HCT116 (cell line): ENCODE measurements at places on chromosomes 16 and 17.

GRCh38 chr16:12079412-12079965, 103.0 kb downstream of the SNX29 start:
- no peak for DNase-seq

GRCh38 chr16:4846503-4846900, 586 bp downstream of the GLYR1 start:
- DNase-seq: no peak

GRCh38 chr17:63998050-63998720, at the start of gene PRR29:
TSS of gene PRR29 (plus strand) at chr17:63998351. CDS start at chr17:63998365, 14 bp downstream.
- no peak for DNase-seq

DNA sequence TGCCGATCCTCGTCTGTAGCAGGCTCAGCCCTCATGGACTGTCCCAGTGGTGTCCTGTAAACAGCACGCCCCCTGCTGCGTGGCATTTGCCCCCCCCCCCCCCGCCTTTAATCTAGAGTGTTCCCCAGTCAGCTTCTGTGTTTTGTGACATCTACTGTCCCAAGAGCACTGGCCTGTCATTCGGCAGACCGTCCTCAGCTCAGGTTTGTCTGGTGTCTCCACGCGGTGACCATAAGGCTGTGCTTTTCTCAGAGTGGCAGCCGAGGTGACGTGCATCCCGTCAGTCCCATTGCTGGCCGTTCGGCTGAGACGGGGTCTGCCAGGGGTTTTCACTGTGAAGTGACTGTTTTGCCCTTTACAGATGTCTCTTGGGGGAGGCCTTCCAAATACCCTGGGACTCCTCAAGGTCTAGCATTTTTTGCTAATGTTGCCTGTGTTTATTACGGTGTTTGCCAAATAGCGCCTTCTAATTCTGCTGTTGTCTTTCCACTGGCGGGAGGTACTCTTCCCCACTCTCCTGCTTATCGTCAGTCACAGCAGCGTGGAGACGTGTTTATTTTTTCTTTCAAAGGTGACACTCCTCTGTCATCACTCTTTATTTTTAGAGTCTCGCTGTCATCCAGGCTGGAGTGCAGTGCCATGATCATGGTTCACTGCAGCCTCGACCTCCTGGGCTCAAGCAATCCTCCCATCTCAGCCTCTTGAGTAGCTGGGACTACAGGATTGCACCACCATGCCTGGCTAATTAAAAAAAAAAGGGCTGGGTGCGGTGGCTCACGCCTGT, 5.7 kb upstream of the MRPL12 start:
- DNase-seq: no peak

- no peak for DNase-seq
Measured at GRCh38 chr17:49931416-49932137, 37.4 kb upstream of the DLX4 start.

DNA sequence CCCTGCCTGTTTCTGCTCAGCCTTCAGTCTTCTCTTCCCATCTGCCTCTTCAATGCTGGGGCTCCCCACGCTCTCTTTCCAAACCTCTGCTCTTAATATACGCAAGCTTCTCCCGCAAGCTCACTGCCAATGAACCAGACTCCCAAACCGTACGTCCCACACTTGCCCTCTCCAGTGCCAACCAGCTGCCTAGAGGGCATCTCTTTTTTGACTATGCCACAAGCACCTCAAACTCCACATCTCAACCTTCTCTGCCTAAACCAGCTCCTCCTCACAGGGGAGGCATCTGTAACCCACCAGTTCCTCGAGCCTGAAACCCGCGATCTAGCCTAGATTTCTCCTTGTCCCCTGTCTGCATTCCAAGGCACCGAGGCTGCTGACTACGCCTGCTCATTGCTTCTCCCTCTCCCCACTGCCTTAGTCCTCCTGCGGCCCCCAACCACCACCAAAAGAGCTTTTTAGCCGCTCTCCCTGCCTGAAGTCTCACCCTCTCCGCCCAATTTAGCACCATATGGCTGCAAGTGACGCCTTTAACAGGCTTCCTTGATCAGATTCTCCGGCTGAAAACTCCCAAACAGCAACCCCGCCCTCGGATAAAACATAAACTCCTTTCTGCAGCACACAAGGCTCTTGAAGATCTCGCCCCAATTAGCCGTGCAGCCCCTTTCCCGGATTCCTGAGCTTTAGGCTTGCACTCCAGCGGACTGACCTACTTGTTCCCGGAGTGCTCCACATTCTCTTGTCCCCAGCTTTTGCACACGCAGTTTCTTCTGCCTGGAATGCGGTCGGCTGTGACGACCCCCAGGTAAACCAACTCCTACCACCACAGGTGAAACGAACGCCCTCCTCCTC, 1.5 kb downstream of the GGA2 start:
- DNase-seq: no peak

GRCh38 chr17:44220213-44221083, 973 bp upstream of the UBTF start:
- no peak for DNase-seq
